ENCODE measurements at places on chromosomes 11 and 22. TPM values are rescaled to one million over a fixed set of nuclear protein-coding genes. Genes with fewer than 3 reads are reported as not detected.

DNA sequence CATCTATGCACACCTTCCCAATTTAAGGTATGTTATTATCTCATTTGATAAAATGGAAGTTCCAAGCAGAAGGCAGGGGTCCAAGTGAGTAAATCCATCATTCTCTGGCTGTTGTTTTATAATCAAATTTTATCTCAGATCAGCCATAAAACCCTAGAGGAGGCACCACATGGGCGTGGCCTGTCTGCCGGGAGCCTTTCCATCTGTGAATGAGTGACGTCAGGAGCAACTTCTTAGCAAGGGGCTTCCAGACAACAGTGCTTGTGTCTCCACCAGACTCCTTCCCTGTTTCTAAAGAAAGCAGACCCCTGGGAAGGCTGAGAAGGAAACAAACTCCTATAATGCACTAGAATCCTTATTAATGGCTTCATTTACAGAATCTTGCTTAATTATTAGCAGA lies 13.5 kb downstream of the SEZ6L start:
- no peak overlapping the region for H3K27ac ChIP-seq
- no peaks in the 10 kb centered on the region for H3K36me3 ChIP-seq
- H3K4me1 ChIP-seq: no peaks in the 10 kb centered on the region
- no peak overlapping the region for H3K4me3 ChIP-seq
- no peaks in the 10 kb centered on the region for H3K27me3 ChIP-seq

GRCh38 chr11:29781268-29781667 lies 235.6 kb downstream of the KCNA4 start:
- no peaks in the 10 kb centered on the region for H3K4me1 ChIP-seq
- no peak overlapping the region for H3K27ac ChIP-seq
- no peak for DNase-seq
- no peak overlapping the region for H3K4me3 ChIP-seq
- no peaks in the 10 kb centered on the region for H3K27me3 ChIP-seq

DNA sequence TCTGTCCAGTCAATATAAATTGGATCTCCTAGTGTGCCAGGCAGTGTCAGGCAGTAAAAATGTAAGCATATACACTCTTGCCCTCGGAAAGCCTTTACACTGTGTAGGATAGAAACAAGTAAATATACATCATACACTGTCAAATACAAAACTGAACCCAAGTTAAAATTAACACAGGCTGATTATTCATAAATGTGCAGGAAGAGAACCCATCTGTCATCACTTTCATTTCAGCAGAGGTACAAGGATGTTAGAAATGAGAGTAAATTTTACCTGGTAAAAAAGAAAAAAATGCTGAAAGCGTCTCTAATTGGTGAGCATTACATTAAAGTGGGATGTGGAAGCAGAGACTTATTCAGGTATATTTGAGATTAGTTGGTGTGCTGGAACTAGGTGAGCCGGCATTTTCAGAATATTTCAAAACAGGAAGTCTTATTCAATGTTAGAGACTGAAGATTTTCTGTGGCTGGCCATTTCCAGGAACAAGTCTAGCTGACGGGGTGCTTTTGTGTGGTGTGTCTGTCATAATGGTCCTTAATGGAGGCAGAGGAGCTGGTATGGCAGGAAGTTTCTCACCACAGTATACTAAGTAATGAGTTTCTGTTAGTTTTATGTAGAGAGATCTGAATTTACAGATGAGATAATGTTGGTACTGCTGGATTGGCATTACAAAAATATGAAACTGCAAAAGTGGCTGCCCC lies 192.6 kb downstream of the CASP12 start:
- no peaks in the 10 kb centered on the region for H3K27me3 ChIP-seq
- no peaks in the 10 kb centered on the region for H3K4me1 ChIP-seq
- no peak overlapping the region for H3K4me3 ChIP-seq
- DNase-seq: no peak
- no peak overlapping the region for H3K27ac ChIP-seq

VPREB3 gene
- not detected for polyA plus RNA-seq

KRTAP5-10 gene
- not detected for polyA plus RNA-seq

Data from K562 (cell line).